ENCODE measurements at places on chromosomes 5 and 9.

DNA sequence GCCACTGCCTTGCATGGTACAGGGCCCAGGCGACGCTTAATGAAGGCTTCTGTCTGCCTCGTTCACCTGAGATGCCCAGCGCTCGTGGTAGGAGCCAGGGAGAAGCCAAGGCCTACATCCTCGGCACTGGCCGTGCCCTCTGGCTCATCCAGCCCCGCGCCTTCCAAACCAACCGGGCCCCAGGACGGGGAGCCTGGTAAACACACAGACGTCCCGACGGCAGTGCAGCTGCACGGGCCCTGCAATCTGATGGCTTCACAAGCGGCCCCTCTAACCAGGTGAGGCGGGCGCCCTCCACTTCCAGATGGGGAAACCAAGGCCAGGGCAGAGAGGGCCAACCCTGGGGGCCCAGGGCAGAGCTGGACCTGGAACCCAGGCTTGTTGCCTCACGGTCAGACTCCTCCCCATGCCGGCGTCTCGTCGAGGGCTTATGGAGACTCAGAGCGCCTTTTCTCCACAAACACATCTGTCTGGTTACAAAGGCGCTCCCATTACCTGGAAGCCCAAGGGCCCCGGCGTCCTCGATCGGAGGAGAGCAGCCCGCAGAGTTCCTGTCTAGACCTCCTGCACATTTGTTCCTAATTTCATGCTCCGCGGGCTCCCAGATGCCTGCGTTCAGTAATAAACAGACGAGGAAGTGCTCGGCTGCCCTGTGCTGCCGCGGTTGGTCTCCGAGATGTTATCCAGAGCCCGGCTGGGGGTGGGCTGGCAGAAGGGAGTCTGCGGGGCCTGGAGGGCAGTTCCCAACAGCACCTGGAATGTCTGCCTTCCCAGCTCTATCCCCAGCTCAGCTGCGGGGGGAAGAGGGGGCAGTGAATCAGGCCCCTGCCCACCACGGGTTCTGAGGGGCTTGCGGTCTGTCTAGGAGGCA is 23.5 kb downstream of the FAM163B start:
- DNase-seq, result no peak

DNA sequence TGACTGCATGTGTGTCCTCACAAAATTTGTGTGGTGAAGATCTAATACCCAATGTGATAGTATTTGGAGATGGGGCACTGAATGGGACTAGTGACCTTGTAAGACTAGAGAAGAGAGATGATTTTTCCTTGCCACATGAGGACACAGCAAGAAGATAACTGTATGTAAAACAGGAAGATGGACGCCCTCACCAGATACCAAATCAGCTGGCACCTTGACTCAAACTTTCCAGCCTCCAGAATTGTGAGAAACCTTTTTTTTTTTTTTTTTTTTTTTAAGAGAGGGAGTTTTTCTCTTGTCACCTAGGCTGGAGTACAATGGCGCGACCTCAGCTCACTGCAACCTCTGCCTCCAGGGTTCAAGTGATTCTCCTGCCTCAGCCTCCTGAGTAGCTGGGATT is 40.3 kb downstream of the UBTD2 start:
- DNase-seq, result no peak

- no peak for DNase-seq
Measured at GRCh38 chr5:44345871-44346270, 43.3 kb downstream of the FGF10 start.

GRCh38 chr9:132784286-132784830 is 93.7 kb downstream of the AK8 start:
- no peak for DNase-seq

- no peak for DNase-seq
Measured at GRCh38 chr9:116342061-116342460, 188.5 kb downstream of the PAPPA start.
